Stimulated activated CD4-positive, alpha-beta T cell treated with anti-CD3 and anti-CD28 coated beads, Interleukin-1b, Interleukin-23, amount 100 ng/mL, for 24 hours (primary cell): ENCODE measurements at places on chromosomes 7 and 10.

DNA sequence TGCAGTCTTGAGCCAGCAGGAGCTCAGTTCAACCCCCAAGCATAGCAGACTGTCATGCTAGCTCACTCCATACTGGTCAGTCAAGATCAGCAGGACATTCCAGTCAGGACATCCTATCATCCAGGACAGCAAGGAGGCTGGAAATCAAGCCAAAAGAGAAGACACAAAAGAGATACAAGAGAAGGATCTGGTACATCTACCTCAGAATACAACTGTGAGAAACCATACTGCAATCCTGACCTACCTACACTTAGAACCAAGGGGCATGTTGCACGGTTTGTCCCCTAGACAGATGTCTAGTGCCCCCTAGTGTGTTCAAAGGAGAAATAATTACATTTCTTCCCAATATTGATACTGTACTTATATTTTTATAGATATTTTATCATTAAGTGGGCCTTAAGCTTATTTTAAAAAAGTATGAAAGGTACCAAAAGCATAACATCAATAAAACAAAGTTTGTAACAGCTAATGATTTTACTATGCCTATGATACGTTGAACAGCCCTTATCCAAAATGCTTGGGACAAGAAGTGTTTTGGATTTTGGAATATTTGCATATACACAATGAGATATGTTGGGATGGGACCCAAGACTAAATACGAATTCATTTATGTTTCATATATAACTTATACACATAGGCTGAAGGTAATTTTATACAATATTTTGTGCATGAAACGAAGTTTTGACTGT is 26.7 kb downstream of the ERCC6 start:
- DNase-seq = no peak

GRCh38 chr7:67056683-67057082 is 60.0 kb downstream of the TYW1 start:
- no peak for DNase-seq

- DNase-seq = no peak
Measured at GRCh38 chr10:102324061-102324460, 71.4 kb upstream of the NFKB2 start.

- no peak for DNase-seq
Measured at GRCh38 chr7:43645699-43646226, 62.9 kb downstream of the STK17A start.

- no peak for DNase-seq
Measured at GRCh38 chr7:31443457-31443856, 70.4 kb upstream of the ITPRID1 start.

GRCh38 chr7:151113344-151114150 is 27.3 kb downstream of the AGAP3 start:
- DNase-seq = no peak

DNA sequence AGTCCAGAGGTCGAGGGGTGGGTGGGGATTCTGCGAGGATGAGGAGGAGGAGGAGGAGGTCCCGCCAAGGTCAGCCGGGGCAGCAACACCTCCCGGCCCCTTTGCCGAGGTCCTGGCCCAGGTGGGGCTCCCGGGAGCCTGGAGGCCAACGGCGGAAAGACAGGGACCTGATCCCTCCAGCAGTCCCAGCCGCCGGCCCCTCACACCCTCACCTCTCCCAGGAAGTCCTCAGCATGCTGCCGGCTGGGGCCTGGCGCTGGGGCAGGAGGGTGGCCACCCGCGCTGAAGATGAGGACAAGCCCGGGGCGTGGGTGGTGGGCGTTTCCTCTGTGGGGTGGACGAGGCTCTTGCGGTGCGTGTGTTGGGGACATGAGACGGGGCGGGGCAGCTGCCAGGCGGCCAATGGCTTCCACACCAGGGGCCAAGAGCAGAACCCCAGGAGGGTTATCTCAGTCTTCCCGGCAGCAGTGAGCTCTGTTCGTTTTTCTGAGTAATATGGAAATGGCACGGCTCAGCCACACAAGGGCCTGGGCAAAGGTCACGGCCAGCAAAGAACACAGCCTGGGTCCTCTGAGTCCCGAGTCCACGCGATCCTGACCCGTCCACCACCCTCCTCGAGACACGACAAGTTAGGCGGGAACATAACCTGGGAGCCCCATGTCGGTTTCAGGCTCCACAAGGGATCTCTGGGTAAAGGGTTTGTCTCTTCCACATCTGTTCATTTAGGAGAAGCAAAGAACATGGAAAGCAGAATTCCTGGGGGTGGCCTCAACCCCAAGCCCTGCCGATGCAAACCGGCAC is 82.9 kb upstream of the PDGFA start:
- peak; percentile 71 for DNase-seq

GRCh38 chr7:123211545-123211944 is 11.8 kb upstream of the SLC13A1 start:
- no peak for DNase-seq

DNA sequence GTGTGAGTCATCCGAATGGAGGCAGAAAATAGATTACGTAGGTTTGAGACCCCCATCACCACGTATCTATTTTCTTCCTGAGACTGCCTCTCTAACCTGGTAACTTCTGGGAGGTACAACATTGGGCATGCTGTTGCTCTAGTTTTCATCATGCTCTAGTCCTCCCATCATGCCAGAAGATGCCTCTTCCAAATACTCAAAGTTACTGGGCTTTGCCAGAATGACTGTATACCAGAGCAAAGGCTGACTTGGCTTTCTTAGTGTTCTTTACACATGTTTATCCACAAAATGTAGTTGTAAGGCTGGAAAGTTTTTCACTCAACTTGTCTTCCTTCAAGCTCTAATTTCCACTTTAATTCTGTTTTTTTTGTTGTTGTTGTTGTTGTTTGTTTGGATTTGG is 370.5 kb downstream of the MDFIC start:
- no peak for DNase-seq

DNA sequence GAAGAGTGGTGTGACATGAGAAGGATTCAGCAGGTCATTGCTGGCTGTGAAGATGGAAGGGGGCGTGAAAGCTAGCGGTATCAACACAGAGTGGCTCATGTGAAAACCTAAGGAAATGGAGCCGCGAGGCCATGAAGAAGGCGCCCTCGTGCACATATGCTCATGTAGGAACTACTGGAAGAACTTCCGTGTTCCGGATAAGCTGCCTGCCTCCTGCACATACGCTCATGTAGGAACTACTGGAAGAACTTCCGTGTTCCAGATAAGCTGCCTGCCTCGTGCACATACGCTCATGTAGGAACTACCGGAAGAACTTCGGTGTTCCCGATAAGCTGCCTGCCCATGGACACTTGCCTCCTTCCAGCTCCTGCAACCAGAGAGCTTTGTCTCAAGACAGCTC is 179.1 kb downstream of the SDK1 start:
- DNase-seq = no peak

DNA sequence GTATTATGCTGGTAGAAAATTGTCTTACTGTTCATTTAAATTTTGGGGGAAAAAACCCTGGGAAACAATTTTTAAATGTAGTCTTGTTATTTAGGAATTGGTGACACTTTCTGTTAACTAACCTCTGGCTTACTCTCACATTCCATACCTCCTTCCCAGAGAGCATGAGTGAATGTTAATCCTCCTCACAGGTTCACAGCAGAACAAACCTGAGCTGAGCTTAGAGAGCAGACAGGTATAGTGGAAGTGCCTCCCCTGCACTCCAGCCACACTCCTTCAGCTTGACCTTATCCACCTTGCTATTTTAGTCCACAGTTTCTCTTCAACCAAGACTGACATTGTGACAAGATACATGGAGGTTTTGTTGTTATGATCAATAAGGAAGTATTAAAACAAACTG is 235.9 kb downstream of the FOXP2 start:
- no peak for DNase-seq

- no peak for DNase-seq
Measured at GRCh38 chr10:35574924-35575352, 30.2 kb upstream of the GJD4 start.

GRCh38 chr10:31820778-31821369 is 107.8 kb downstream of the ARHGAP12 start:
- no peak for DNase-seq

DNA sequence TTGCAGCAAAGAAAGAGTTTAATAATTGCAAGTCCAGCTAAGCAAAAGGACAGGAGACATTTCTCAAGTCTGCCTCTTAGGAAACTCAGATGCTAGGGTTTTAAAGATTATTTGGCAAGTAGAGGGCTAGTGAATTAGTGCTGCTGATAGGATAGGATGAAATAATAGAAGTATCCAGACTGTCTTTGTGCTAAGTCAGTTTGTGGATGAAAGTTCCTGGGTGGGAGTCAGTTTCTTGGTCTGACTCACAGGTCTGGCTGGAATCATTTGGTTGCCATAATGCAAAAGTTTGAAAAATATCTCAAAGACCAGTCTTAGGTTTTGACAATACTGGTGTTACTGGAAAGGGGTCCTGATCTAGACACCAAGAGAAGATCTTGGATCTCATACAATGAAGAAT is 42.6 kb upstream of the INHBA start:
- DNase-seq = no peak

DNA sequence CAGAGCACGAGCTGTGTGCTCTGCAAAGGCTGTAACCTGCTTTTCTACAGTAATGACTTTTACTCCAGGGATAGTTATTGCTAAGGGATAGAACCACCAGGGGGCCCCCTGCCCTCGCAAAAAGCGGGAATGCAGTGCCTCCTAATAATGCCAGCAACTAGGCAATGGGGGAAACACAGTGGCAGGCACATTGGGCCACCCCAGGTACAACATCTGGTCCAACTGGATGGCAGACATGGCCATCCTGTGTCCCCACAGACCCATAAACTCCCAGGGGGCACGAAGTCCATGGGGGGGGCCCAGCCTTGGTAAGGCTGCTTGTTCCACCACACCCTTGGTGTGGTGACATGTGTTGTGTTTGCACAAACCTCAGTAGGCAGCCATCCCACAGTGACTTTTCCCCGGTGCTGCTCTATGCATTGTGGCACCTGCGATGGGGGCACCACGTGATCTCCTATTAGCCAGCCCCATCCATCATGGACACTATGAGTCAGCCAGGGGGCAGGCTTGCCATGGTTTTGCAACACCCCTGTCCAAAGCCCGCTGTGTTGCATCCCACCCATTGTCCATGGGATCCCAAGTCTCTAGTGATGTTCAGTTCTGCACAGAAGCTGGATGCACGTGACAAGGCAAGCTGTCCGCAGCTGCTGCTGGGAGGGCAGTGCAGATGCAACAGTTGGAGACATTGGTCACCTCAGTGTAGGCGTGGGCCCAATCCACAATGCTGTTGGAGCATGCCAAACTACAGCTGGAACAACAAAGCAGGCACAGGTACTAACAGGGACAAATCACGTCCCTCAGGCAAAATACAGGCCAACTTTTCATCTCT is 84.0 kb downstream of the ANLN start:
- DNase-seq = no peak

GRCh38 chr7:90207956-90208355 is 3.6 kb upstream of the STEAP2 start:
- DNase-seq = no peak

DNA sequence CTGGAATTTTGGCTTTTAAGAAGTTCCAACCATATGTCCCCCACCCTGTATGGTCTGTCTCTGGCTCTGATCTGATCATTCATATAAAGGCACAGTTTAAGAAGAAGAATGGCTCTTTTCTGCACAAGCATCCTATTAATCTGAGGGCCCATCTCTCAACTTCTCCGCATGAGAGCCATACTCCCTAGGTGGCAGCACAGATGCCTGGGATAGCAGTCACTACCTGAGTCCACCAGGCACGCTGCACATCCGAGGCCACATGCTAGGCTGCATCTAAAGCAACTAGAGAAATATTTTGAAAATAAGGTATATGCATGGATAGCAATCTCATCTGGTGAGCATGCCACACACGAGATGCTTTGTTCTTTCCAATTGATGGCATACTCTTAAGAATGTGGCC is 565.5 kb downstream of the PARD3 start:
- no peak for DNase-seq

DNA sequence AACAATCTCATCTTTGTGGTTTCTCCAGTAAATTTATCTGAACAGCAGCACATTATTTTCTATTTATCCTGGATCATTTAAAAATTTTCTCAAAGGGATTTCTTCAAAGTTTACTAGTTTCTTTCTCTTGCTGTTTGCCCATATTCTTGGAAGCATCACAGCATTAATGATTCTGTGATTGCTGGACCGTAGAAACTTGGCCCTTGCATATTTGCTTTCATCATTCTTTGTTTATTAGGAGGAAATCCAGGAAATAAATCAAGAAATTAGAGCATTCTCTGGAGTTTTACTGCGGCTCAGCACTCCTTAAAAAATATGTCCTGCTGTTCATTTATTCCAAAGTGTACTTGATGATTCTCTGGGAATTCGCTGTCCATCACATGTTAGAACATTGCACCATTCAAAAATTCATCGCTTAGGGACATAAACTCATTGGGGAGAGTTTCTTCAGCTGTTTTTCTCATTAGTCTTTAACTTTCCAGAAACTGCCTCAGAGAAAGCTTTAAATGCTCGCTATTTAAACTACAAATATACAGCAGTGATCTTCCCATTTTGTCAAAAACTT is 264.0 kb upstream of the CDC14C start:
- DNase-seq = no peak

DNA sequence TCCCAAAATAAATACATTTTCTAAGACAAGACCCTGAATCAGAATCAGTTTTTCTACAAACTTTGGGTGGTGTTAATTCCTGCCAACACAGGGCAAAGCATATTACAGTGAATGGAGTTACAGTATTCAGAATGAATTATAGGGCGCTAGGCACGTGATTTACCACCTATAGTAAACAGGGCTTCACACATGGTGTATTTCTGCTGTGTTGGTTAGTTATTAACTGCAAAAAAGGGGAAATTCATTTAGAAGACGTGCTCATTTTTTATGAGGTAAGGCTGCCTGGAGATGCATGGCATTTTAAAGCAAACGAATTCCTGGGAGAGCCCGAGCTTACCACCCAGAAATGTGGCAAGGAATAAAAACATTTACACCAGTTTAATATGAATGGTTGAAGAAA is 393.8 kb downstream of the LRMDA start:
- DNase-seq = no peak

GRCh38 chr10:100981178-100981772 is 6.0 kb downstream of the MRPL43 start:
- no peak for DNase-seq

DNA sequence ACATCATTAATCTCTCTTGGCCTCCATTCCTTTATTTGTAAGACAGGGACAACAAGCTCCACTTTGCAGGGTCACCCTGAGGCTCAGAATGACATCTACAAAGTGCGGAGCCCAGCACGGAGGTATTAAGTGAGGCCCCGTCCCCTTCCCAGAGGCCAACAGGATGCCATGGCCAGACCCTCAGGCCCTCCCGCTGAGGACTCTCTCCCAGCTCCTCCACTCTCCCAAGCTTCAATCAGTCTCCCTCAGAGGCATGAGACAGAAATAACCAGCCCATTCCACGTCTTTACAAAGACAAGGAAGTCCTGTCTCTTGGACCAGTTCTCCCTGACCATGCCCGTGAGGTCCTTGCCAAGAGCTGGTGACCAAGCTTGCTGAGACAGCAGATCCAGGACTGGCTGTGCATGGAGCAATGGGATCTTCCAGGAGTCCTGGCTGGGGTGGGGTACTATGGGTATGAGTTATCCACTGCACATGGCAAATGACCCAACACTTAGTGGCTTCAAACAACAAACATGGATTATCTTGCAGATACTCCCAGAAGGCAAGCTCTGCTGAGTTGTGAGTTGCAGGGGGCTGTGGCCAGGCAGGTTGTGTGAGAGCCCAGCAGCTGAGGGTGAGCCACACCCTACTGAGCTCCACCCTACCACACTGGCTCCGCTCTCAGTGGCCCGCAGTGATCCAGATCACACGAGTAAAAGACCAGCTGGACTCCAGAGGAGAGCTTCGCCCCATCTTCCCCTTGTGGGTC is 4.3 kb upstream of the PPIF start:
- no peak for DNase-seq
